ENCODE measurements at places on chromosomes 6 and 20.

GRCh38 chr20:7695635-7696034, 244.6 kb downstream of the HAO1 start:
- no peak for DNase-seq

DNA sequence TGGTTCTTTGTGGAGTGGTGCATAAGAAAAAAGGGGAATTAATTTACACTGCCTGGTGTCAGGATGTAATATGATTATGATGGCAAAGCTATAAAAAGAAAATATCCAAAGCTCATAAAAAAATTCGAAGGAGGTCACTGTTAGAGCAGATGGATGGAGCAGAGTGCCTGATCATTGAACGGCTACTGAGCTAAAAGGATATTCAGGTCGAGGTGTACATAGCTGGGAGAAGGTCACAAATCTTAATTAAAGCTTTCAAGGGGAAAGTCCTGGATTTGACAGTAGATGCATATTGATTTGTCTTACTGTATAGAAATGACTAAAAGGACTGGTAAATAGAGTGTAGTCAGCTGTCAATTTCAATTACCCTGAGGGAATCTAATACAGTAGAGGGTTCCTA, 84.4 kb downstream of the PKIB start:
- no peak for DNase-seq

GRCh38 chr6:142356201-142356883, 54.5 kb downstream of the ADGRG6 start:
- DNase-seq: no peak

GRCh38 chr6:158638324-158638854, 6.2 kb downstream of the DYNLT1 start:
- DNase-seq: no peak

GRCh38 chr6:39599973-39600372, 125.2 kb downstream of the KIF6 start:
- DNase-seq: no peak

DNA sequence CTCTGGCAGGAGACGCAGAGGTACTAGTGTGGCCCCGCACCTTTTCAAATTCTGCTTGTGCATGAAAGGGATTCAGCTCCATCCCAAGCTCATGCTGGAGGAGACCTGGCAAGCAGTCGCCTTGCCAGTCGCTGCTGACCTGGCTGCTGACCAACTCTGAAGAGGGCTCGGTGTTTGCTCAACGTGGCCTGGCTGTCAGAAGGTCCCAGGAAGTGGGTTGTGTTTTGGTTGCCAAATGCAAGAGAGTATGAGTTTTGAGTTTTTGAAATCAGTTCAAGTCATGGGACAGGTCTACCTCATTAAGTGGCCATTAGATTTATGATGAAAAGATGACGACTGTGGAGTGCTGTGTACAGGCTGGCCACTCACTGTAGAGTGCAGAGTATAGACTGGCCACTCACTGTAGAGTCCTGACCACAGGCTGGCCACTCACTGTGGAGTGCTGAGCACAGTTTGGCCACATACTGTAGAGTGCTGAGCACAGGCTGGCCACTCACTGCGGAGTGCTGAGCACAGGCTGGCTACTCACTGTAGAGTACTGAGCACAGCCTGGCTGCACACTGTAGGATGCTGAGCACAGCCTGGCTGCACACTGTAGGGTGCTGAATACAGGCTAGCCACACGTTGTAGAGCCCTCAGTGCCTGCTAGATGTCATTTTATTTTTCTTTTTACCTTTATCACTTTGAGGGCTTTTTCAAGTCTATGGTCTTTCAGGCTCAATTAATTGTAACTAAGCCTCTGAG, 193.9 kb downstream of the ZNF217 start:
- no peak for DNase-seq

GRCh38 chr6:140571145-140571544, 1196.7 kb upstream of the CITED2 start:
- DNase-seq: no peak

Data from NAMALWA (cell line).